Activated naive CD8-positive, alpha-beta T cell treated with anti-CD3 and anti-CD28 coated beads, Interleukin-2, amount 10 ng/mL, durations not matched to agents 7 days and 5 days (primary cell): ENCODE measurements at places on chromosomes 1 and 21. TPM values are rescaled to one million over a fixed set of nuclear protein-coding genes. Genes with fewer than 3 reads are reported as not detected.

DNA sequence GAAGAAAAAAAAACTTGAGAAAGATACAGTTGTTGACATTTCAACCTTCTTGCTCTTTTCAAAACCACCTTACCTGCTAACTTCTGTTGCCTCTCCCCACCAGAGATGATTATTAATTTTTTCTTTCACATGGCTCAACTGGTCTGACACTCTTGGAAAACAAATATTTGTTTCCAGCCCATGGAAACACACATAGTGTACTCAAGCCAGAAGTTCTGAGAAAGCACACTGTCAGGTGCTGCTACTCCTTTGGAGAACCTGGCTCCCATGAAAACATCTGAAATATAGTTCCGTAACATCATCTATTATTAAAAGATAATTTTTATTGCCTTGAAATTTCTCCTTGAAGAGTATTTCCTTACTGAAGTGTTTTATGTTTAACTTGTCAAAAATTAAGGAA is 145.0 kb upstream of the C1orf105 start:
- no peak for DNase-seq

DNA sequence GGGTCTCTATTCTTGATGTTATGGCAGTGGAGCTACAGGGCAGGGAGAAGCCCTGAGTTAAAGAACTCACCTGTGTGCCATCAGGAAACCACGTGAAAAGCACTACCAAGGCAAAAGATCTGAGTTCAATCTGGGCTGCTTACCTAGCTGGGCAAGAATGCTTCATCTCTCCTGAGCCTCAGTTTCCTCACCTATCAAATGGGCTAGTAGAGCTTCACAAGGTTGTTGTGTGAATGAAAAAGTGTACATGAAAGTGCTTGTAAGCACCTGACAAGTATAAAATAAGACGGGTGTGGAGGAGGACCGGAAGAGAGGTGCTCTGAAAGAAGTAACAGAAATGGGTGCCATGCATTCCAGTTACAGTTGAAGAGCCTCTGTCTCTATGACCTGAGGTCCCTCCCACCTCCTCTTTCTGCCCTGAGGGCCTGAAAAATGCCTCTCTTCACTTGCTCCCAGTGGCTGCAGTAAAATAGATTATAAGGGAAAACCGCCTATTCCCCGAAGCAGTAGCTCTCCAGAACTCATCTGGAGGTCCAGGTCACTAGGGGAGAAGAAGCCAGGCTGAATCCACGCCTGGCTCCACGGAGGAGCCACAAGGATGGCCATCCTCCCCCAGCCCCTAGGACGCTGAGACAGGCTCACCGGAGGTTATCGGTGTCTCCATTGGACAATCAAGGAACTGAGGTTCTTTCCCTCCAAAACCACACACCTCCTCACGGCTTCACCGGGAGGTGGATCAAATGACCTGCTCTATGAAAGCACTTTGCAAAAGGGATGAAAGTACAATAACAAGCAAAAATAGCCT is 1.4 kb downstream of the GPR161 start:
- no peak for DNase-seq

DNA sequence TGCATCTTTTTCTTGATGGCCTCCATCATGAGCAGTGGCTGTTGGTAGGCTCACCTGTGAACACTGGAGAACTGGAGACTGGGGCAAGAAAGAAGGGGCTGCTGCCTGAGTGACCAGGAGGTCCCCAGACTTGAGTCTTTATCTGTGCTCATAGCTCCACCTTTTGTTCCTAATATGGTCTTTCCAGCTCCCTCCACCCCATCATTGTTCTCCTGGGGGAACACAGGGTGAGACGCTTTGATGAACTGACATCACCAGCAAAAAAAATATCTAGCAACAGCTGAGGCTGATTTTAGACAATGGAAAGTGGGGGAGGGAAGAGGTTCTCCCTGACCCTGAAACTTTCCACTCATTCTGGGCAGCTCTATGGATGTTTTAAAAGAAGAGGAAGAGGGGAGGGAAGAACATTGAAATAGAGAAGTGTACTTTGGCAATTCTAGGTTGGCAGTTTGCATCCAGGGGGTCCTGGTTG is at the start of gene TPM3:
Gene TPM3 (minus strand): TSS at position 111 of the 472 bp plus-strand sequence. CDS start 82 bp downstream, at position 29.
- no peak for DNase-seq

GRCh38 chr1:84883286-84883685 is 9.7 kb downstream of the LPAR3 start:
- no peak for DNase-seq

- DNase-seq: no peak
Measured at GRCh38 chr1:117925981-117926380, 3.4 kb downstream of the GDAP2 start.

Gene MXRA8
- 0.51 TPM for total RNA-seq
